ENCODE measurements at places on chromosomes 7 and 10.

DNA sequence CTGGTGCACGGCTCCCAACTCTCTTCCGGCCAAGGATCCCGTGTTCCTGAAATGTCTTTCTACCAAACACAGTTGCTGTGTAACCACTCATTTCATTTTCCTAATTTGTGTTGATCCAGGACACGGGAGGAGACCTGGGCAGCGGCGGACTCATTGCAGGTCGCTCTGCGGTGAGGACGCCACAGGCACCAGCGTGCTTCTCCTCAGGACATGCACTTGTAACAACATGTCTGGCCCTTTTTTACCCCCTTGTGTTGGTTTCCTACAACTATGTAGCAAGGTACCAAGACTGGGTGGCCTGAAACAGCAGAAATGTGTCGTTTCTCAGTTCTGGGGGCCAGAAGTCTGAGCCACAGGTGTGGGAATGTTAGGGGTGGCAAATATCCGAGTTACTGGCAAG, 18.2 kb downstream of the CALML5 start:
- DNase-seq, result no peak

DNA sequence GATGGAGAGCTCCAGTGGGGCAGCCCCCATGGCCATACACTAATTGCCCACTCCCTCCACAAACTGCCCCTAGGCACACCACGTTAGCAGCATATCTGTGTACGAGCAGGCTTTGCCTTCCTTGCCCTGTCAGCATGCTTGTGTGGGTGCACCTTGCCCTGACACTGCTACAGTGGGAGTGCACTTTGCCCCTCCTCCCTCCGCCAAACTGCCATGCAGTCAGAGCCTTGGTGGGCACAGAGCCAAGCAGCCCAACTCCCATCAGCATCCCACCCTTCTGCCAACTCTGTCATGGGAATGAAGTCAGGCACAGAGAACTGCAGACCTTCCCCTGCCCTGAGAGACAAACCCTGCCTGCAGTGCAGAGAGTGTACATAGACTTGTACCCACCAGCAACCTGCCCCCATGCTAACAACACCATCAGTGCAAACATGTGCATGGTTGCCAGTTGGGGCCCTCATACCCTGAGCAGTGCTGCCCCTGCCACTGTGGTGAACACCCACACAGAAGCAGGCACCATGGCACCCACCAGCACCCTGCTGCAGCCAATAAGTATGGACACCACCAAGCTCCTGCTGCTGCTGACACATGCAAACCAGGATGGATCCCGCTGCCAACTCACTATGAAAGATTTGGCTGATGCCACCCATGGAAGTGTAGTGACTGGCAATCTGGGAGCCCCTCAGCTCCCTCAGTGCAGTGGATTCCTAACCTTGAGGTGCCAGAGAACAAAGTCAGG, 1197.7 kb upstream of the CELF2 start:
- DNase-seq, result no peak

DNA sequence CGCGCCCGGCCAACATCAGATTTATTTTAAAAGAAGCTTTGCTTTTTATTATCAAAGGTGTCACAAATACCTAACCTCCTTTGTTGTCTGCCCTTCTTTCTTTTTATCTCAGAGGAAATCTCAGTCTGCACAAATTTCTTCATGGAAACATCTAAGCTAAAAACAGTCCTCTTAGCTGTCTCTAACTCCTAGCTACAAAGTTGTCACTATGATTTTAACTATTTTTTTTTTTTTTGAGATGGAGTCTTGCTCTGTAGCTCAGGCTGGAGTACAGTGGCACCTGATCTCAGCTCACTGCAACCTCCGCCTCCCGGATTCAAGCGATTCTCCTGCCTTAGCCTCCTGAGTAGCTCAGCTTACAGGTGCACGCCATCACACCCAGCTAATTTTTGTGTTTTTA, 7.3 kb downstream of the TRA2A start:
- no peak for DNase-seq

- no peak for DNase-seq
These were observed 37.6 kb downstream of the KLF6 start for GRCh38 chr10:3747248-3747960.

GRCh38 chr10:104052431-104052830, 33.2 kb downstream of the COL17A1 start:
- DNase-seq, result no peak

DNA sequence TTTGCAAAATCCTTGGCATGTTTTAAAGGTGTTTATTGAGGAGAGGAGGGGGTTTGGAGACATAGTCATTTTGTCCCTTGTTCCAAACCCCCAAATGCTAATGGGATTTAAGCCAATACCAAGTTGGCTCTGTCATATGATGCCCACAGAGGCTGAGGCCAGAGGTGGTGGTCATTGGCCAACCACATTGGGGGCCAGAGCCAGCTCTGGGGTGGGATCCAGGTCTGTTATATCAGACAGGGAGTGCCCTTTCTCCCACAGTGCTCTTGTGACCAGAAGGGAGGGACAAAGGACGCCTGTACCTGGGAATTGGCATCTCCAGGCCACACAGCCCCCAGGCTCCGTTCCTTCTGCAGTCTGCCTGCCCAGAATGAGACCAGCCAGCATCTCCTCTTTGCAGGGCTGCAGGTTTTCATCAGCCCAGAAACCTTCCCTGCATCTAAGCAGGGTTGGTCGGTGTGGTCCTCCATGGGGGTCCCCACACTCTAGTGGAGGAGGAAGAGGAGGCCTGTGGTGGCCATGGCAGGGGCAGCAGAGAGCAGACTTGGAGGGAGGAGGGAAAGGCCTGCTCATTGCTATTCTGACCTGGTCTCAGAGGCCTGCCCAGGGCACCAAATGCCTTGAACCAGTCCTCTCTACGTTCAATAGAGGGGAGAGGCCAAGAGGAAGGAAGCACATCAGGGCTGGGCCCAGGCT, 17.9 kb downstream of the ADCYAP1R1 start:
- DNase-seq, result no peak

DNA sequence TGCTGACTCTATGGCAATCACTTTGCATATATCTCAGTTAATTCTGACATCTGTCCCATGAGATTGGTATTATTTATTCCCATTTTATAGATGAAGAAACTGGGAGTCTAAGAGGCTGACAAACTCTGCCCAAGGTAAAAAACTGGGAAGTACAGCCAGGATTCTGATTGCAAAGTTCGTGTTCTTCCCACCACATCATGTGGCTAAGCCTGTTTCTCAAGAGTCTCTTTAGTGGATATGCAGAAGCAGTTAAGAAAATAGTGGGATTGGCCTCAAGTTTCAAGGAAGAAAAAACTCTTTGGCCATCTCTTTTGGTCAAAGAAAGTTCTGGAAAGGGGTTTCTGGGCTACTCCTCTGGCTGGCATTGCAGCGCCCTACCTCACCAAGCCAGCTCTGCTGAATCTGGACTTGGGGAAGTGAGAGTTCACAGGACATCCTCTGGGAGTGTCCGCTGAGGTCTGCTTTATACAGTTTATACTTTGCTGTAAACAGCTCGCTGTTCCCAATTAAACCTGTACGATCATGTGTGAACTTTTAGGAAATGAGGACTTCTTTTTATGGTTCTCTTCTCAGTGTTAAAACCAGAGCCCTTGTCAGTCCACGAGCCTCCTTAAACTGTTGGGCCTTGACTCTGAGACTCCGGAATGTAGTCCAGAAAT, 12.2 kb upstream of the BMPR1A start:
- DNase-seq, result no peak
